Activated CD4-positive, CD25-positive, alpha-beta regulatory T cell treated with anti-CD3 and anti-CD28 coated beads, Interleukin-2, amount 50 U/mL, for 24 hours (primary cell): ENCODE measurements at places on chromosomes 7 and 10.
A peak's percentile ranks its signal among the peaks of the same experiment; 100 is the strongest.

DNA sequence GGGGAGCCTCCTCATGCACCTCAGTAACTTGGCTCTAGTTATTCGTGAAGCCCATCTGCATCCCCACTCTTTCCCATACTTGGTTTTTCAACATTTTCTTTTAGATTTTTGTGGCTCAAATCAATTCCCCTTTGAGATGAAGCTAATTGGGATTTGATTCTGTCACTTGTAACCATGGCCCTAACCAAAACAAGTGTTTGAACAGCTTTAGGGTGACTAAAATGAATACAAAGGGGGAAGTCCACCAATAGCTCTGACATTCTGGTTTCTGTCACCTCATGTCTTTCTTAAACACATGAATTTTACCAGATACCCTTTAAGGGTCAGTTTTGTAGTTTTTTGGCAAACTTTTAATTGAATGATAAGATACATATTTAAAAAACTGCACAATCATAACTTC is 87.0 kb downstream of the PCGF5 start:
- ATAC-seq: no peak

DNA sequence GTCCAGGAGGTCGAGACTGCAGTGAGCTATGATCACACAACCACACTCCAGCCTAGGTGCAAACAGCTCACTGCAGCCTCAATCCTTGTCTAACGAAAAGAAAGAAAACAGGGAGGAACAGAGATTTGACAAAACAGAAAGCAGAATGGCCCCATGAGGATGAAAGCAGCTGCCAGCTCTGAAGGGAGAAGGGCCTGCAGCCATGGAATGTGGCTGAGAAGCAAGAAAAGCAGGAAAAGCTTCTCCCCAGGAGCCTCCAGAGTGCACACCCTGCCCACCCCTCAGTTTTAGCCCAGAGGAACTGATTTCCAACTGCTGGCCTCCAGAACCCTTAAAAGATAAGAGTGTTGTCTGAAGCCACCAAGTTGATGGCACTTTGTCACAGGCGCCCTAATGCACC is 13.0 kb downstream of the ESYT2 start:
- ATAC-seq: no peak

- ATAC-seq: no peak
These were observed 33.8 kb downstream of the SLC26A4 start for GRCh38 chr7:107694386-107694785.

DNA sequence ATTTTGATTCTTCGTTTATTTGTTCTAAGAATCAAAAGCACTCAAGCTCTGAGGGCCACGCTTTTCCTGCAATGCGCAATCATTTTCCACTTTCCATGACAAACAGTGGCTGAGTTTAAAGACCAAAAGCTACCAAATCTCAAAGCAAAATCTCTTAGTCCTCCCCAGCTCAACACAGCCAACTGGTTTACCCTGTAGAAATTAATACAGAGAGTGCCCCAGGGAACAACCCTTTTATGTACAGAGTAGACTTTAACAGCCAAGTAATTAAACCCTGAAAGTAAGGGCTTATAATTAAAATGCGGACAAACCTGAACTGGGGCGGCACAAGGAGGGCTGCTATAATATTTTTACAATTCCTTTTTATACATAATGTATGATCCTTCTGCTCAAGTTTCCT is 53.2 kb downstream of the FAM53B start:
- no peak for ATAC-seq

GRCh38 chr10:97781618-97782331 is 10.0 kb upstream of the SFRP5 start:
- peak; percentile 50 for ATAC-seq

- no peak for ATAC-seq
These were observed 38.4 kb downstream of the KLF6 start for GRCh38 chr10:3746634-3747033.

DNA sequence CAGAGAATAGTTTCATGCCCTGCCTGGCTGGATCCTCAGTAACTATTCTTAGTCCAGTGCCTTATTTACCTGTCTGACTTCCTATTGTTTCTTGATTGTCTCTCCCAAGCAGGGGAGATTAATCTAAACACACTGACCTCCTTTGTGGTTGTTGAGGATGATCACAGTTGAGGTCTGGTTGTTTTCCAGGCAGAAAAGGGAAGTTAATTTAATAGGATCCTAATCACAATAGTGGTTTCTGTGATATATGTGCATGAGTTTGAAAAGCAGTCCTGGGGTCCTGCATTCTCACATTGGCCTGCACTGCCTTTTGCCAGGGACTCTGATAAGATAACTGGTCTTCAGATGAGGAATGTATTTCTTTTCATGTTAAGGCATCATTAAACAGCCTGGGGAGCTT is 130.1 kb downstream of the SND1 start:
- ATAC-seq: no peak

- no peak for ATAC-seq
These were observed 16.2 kb downstream of the RAMP3 start for GRCh38 chr7:45173596-45174327.

GRCh38 chr7:37047260-37047659 is 323.0 kb upstream of the AOAH start:
- ATAC-seq: no peak

DNA sequence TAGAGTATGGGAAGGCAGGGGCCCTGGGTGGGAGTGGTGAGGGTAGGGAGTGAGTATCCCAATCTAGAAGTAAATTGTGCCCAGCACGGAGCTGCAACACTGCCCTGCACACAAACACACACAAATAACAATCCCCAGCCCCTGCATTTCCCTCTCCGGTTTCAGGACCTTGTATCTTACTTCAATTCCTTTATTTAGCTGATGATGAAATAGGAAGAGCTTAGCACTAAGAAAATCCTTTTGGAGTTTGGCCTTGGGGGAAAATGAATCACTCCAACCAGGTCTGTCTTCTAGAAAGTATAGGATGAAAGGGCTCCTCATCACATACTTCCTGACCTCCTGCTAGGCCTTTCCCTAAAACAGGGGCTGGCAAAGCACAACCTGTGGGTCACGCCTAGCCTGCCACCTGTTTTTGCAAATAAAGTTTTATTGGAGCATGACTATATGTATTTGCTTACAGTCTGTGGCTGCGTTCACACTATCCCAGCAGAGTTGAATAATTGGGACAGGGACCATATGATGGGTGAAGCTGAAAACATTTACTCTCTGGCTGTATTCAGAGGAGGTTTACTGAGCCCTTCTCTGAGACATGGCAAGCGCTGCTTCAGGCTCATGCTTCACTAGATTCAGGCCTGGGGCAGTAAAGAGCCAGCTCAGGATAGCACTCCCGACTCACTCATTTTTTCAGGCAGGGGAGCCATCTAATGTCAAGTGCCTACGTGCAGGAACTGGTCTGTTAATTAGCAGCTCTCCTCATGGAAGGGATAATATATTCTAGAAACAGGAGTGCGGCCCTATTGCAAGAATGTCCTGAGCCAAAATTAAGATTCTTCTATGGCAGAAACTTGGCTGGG is 111.0 kb downstream of the EGFR start:
- no peak for ATAC-seq

- no peak for ATAC-seq
These were observed 202.9 kb downstream of the GRID1 start for GRCh38 chr10:86163522-86164173.

DNA sequence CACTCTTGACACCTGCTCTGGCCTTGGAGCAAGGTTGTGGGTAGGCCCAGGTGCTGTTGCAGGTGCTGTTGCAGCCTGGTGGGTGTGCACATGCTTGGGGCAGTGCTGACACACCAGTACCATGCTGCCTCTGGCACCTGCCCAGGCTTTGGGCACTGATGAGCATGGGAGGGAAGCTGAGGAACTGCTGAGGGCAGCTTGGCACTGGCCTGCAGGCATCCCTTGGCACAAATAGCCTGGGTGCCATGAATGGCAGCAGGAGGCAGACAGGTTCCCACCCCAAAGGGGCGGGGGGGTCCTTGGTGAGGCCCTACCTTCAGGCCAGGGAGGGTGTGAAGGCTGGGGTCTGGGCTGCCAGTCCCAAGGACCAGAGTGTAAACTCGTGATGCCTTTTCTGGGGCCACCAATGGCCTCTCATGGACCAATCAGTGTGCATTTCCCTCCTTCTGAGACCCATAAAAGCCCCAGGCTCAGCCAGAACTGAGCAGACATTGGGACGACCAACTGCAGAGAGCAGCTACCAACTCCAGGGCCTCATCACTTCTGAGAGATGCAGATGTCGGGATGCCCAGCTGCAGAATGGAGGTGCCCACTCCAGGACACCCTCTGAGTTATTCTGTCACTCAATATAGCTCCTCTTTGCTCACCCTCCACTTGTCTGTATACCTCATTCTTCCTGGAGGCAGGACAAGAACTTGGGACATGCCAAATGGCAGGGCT is 547.4 kb downstream of the ZWINT start:
- no peak for ATAC-seq

GRCh38 chr10:22570733-22571430 is 143.5 kb downstream of the PIP4K2A start:
- ATAC-seq: peak; percentile 83

- ATAC-seq: no peak
These were observed 336.7 kb downstream of the C7orf25 start for GRCh38 chr7:42575171-42575570.

GRCh38 chr10:48818081-48818480 is 121.6 kb downstream of the LRRC18 start:
- no peak for ATAC-seq

DNA sequence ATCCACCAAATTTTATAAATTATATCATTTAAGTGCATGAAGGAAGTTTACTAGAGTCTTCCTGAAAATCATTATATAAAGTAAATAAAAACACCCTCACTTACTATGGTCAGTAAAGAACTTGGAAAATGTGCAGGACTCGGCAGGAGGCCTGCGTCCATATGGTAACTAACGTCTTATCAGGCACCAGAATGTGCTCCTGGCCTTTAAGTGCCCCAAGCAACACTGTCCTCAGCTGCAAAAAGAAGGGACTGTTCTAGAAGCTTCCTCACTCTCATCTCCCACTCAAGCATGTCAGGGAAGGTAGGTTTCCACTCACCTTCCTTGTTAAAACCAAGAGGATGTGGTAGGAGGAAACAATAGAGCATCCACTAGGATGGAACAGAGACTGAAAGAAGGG is 11.3 kb downstream of the SFMBT2 start:
- ATAC-seq: no peak

- no peak for ATAC-seq
These were observed 263.4 kb downstream of the BICC1 start for GRCh38 chr10:58775960-58776567.

DNA sequence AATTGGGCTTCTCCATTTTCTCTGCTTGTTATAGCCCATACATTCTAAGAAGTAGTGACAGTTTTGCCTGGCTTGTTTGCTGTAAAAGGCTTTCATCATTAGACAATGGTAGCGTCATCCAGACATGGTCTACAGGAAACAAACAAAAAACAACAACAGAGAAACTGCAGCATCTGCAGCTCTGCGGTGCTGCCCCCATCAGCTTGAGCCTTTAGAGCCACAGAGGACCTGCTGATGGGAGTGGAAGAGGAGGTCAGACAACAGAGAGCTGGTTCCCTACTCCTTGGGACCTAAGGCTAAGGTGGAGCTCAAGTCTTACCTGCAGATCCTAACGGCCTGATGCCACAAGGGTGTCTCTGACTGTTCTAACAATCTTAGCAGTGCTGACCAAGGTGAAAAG is 3.1 kb downstream of the INA start:
- ATAC-seq: no peak

GRCh38 chr7:105402221-105403095 is 13.7 kb upstream of the SRPK2 start:
- ATAC-seq: no peak

DNA sequence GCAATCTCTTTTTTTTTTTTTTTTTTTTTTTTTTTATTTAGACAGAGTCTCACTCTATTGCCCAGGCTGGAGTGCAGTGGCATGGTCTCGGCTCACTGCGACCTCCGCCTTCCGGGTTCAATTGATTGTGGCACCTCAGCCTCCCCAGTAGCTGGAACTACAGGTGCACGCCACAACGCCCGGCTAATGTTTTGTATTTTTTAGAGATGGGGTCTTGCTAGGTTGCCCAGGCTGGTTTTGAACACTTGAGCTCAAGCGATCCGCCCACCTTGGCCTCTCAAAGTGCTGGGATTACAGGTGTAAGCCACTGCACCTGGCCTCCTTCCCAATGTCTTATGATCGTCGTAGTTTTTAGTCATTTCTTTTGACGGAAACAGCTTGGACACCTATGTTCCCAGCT is 6.6 kb upstream of the ZNF853 start:
- no peak for ATAC-seq

GRCh38 chr10:114876602-114877300 is 55.2 kb downstream of the FHIP2A start:
- peak; percentile 43 for ATAC-seq

DNA sequence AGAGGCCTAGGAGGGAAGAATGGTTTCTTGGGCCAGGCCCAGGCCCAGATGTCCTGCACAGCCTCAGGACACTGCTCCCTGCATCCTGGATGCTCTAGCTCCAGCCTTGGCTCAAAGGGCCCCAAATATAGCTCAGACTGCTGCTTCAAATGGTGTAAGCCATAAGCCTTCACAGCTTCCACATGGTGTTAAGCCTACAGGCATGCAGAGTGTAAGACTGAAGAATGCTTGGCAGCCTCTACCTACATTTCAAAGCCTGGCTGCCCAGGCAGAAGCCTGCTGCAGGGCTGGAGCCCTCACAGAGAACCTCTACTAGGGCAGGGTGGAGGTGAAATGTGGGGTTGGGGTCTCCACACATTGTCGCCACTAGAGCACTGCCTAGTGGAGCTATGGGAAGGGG is 118.1 kb downstream of the TPK1 start:
- no peak for ATAC-seq

- ATAC-seq: no peak
These were observed 137.3 kb downstream of the SDK1 start for GRCh38 chr7:3438352-3438751.

DNA sequence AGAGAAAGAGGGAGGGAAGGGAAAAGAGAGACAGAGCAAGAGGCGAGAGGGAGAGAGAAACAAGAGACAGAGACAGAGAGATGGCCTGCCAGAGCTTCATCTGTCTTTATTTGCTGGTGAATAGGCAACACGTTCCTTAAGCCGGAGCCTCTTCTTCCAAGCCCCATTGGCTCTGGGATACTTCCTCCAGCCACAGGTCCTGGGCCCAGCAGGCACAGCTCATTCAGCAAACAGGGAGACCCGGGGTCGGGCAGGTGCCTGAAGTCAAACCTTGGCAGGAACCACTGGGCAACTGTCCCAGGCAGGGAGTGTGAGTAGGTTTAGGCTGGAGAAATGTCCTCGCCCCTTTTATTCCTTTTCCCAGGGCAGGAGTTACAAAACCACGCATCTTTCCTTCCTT is 68.2 kb downstream of the MYL10 start:
- ATAC-seq: no peak

DNA sequence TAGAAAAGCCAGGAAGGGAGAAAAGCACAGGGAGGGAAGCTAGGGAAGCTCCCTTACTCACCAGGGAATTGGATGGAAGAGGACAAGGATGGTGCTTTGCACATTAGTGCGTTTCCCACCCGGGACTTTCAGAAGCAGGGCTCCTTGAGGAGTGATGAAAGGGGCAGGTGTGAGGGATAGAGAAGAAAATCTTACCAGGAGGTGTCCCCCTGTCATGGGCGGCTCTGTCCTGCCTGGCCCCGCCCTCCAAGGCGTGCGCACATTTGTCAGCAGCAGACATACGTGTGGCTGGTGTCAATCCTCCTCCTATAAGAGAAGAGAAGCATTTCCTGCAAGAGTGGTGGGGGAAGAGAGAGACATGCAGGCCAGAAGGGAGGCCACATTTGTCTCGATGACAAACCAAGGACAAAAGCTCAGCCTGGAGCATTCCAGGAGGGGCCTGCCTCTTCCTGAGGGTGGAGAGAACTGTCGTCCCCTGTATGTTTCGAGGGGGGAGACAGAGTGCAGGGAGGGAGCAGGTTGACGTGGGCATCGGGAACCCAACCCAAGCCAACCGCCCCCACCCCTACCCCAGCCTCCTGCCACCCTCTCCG is 47.4 kb upstream of the COMTD1 start:
- ATAC-seq: no peak

- ATAC-seq: no peak
These were observed 18.0 kb downstream of the SEMA3C start for GRCh38 chr7:80900583-80901576.
